ENCODE measurements at places on chromosomes 1 and 21.

GRCh38 chr1:10007169-10007568 lies 10.1 kb downstream of the RBP7 start:
- no peak for DNase-seq

GRCh38 chr1:222750651-222751050 lies 13.6 kb downstream of the FAM177B start:
- DNase-seq = no peak

GRCh38 chr1:205791568-205792180 lies 16.4 kb upstream of the RAB29 start:
- DNase-seq = peak; percentile 50

DNA sequence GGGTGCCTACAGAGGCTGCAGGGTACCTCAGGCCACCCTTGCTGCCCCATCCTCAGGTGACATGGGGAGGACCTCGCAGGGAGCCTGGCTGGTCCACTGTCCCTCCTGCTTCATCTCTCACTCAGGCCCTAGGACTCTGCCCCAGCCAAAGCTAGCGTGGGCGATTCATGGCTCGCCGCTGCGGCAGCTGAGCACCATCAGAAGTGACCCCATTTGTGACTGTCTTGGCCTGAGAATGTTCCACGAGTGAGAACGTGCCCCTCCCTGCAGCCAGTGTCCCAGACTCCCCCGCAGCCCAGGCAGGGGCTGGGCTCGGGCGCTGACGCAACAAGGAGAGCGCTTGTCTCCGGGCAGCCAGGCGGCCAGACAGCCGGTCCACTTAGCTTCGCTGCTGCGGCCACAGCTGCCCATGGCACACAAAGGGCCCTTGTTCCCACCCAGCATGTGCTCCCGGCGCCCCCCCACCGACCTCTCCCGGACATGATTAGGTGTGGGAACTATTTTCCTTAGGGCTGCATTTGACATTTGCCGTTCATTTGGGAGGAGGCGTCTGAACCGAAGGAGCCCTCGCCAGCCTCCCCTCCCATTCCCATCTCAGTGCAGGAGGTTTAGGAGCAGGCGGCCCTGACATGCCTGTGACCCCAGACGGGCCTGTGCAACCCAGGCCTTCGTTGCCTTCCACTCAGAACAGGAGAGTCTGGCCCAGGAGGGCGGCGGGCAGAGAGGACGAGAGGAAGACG lies 19.3 kb upstream of the POFUT2 start:
- peak; percentile 29 for DNase-seq

GRCh38 chr1:59177756-59178155 lies 119.1 kb upstream of the FGGY start:
- no peak for DNase-seq

GRCh38 chr1:67719329-67720196 lies 34.6 kb downstream of the GADD45A start:
- DNase-seq = no peak

- DNase-seq = no peak
These were observed 499 bp downstream of the C1QA start for GRCh38 chr1:22636927-22637326.

DNA sequence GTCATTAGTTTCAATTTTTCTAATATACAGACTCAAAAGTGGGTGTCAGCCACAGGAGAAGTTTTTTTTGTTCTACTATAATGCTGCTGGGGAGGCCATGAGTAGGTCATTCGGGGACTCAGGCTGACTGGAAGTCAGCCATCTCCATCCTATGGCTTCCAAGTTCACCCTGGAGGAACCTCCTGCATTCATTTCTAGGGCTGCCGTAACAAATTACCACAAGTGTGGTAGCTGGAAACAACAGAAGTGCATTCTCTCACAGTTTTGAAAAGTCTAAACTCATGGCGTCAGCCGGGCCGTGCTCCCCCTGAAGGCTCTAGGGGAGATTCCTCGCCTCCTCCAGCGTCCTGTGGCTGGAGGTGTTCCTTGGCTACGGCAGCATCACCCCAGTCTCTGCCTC lies 17.7 kb downstream of the AGT start:
- DNase-seq = no peak

- DNase-seq = no peak
These were observed 1.4 kb downstream of the DVL1 start for GRCh38 chr1:1347663-1348419.

DNA sequence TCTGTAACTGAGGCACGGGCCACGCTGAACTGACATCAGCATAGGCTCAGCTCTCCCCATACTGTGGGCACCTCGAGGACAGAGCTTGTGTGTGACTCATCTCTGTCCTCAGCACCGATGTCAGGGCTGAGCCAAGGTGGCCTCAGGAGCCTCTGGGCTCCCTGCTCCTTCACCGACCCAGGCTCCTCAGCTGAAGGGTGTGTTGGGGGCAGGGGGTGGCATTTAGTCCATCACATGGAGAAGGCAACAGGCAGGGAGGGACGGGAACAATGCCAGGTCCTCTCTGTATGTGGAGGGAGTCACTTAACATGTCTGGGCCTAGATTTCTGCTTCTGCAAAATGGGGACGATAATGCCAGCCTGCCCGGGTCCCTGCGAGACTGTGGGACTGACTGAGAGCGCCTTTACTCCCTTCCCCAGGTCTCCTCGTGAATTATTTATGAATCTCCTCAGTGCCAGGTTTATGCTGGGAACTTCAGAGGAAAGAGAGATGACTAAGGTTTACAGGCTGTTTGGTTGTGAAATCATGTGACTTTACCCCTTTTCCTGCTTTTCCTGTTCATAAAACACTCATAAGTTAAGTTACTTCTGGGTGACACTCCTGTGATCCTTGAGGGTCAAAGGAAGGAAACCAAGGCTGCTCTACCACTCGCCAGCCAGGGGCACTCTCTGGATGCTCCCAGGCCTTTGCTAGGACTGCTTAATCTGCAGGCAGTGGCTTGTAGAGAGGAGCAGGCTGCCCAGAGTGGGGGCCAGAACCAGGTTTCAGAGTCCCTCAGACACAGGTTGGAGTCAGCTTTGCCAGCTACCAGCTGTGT lies 16.2 kb downstream of the TTC39A start:
- DNase-seq = no peak

- DNase-seq = peak; percentile 27
These were observed 3.5 kb downstream of the NIPAL3 start for GRCh38 chr1:24418898-24419628.

DNA sequence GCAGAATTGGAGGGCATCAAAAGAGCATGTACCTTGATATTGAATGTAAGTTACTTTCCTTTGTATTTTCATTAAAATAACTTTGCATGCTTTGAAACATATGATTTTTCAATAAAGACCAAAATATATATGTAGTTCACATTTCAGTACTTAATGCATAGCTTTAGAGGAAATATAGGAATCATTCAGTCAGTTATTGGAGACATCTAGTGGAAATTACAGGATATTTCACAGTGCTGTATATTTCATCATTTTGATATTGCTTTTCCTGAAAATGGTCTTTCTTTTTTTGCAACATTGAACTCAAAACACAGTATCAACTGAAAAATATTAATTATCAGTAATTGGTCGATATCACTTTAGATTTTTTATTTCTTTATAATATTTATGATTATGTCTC lies 375.8 kb downstream of the NCAM2 start:
- no peak for DNase-seq

DNA sequence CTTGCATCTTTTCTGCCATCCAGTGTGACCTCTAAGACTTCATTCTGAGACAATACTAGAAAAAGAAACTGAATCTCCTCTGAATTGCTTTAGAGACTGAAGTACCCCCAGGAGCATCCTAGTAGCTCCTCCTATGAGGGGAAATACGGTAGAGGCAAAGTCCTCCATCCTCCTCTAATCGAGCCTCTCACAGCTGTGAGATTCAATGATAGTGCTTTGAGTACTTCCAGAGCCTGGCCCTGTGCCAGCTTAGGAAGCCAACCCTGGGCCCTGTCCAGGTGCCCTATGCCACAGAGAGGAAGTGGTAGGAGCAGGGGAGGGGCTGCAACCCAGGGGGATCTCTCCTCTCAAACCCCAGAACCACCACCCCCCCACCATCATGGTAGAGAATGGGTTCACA lies 10.7 kb downstream of the RORC start:
- DNase-seq = no peak

DNA sequence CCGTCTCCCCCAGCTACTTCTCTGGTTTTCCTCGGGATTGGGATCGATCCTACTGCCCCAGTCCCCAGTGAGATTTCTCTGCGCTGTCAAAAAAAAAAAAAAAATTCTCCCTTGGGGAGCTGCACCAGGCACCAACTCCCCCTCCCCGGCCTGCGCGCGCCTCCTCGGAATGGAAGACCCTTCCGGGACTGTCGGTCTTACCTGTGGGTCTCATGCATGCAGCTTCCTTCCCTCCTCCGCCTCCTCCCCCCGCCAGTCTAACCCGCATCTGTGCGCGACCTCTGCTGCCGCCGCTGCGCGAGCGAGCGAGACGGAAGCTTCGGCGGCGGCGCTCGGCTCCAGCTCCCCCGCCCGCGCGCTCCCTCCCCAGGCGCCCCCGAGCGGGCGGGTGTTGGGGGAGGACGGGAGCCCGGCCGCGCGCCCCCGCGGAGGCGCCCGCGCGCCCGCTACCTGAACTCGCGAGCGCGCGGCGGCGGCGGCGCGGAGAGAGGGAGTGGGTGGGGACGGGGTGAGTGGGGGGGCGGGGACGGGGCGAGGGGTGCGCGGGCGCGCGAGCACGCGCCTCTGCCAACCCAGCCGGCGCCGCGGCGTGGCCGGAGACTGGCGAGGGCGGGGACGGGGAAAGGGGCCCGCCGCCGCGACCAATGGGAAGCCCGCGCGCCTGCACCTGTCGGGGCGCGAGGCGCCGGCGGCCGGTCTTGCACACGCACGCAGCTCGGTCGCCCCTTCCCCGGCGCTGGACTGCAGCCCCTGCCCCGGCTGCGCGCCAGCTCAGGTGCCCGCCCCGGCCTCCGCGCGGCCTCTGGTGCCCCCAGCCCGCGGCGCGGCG lies at the start of gene SUSD4:
Gene SUSD4 (minus strand): TSS at position 321 of the 829 bp plus-strand sequence. CDS start 751 bp downstream, outside the sequence.
- DNase-seq = peak; percentile 67

DNA sequence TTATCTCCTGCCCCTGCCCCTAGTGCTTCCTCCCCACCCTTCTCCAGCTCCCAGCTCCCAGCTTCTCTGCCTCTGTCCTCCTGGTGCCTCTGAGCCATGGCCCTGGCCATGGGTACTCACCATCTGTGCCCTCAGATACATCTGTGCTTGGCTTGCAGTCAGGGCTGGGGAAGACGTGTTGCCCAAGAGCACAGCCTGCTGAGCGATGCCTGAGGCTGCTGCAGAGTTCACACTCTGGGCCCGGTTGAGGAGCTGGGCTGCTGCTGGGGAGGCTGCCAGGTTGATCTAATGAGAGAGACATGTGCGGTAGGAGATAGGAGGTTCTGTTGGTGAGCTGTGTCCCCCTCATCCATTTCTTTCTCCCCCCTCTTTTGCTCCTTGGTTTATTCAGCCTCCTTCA lies 49.4 kb upstream of the A3GALT2 start:
- DNase-seq = no peak

All from hypothalamus (tissue), 51 donors.